ENCODE measurements at places on chromosomes 4 and X.

DNA sequence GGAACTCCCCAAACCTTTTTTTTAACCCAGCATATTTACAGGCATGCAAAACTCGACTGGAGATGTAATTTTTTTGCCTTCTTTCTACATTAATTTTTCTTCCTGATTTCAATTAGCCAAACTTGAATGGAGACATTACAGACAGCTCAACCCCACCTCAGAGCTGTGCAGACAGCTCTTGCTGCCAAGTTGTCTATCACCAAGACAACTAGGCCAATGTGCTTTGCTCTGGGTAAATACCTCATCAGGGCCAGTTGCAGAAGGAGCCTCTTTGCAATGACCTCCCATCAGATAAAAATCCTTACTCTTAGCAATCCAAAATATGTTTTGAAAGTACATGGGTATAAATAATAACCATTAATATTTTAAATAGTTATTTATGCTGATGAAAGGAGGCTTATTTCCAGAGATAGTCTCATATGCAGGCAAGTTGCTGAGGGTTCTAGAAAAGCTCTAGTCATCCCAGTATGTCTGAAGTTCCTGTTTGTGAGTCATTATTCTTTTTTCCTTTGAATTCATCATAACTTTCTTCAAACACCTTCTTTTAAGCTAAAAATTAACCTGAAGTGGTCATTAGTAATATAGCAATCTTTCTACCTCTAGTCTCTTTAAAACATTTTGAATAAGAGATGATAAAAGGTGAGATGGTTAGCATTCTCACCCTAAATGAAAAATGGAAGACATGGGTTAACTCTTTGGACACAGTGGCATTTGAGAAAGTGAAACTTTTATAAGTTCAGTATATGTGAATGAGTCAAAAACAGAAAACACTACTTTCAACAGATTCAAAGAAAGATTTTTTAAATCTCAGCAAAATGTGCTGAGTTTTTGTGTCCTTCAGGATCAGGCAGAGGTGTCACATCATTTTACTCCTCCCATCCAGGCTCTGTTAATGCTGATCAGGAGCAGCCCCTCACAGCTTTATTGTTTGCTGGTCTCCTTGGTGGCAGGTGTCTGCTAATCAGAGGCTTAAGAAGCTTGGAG, 475.5 kb upstream of the FGF16 start:
- no peak for DNase-seq

- DNase-seq = peak; percentile 26
Observed at GRCh38 chrX:23888887-23889501, 18.7 kb downstream of the APOO start.

DNA sequence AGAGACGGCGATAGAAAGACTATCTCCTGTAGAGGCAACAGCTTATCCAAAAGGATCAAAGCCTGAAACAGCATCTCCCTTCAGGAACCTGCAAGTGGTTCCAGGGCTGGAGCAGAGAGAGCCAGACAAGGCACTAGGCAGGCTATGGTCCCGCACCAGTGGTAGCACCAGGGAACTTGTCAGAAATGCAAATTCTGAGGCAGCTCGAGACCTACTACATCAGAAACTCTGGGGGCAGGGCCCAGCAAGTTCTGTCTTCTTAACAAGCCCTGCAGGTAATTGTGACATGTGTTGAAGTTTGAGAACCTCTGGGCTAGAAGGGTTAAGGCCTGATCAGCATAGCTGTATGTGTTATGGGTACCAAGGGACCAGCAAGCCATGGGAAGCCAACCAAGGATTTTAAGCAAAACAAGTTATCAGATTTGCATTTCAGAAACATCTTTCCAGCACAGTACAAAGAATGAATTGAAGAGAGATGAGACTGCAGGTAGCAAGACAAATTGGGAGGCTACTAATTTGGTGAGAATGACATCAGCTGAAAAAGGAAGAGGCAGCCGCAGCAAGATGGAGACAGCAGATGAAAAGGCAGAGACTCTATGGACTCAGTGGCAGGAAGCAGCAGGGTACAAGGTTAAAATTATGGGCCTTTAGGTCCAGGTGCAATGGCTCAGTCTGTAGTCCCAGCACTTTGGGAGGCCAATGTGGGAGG, 139.7 kb downstream of the TSPAN5 start:
- DNase-seq = no peak

- DNase-seq = no peak
Observed at GRCh38 chr4:84647312-84647884, 64.5 kb downstream of the CDS1 start.
